ENCODE measurements at places on chromosomes 3 and 15.

DNA sequence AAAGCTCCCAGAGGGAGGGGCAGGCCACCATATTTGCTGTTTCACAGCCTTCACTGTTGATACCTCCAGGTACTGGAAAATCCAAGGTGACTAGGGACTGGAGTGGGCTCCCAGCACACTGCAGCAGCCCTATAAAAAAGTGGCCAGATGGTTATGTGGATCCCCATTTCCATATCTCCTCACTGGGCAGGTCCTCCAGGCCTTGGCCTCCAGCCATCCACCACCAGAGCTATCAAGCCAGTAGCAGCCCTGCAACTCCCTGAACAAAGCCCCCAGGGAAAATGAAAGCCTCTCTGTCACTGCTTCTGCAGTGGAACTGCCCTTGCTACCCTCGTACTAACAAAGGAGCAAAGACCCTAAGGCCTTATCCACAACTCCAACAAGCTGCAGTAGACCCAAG is 58.4 kb downstream of the ILDR1 start:
- DNase-seq, result no peak

DNA sequence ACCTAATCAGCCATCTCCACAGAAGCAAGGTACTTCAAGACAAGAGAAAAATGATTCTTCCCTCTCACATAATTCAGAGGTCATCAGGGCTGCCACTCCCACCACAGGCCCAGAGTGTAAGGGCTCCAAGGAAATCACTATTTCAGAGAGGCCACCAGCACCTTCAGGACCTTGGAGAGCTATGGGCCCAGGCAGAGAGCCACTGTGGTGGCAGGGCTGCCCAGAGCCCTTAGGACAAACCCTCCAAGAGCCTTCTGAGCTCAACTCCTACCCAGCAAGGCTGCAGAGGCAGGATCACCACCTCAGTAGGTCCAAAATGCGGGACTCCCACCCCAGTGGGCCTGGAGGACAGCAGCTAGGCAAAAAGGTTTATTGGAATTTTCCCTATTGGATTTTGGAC is 17.9 kb upstream of the FAN1 start:
- DNase-seq, result no peak

DNA sequence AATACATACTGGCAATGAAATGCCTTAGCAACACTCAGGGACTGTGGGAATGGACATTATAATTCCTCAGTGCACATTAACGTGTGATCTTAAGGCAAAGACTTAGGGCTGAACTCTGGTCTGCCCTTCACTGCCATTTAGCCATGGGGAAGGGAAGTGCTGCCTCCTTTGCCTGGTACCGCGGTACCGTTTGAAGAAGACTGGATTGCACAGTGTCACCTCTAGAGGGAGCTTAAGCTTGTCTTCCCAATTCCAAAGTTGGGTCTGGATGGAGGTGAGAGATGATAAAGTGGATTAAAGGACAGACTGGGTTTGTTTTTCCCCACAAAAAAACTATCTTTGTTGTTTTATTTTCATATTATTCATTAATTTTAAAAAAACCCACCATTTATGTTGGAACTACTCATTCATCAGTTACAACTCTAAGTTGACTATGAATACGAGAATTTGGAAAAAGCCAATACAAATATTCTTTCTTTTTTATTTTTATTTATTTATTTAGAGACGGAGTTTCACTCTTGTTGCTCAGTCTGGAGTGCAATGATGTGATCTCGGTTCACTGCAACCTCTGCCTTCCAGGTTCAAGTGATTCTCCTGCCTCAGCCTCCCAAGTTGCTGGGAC is 60.0 kb upstream of the SYN2 start:
- DNase-seq, result no peak

DNA sequence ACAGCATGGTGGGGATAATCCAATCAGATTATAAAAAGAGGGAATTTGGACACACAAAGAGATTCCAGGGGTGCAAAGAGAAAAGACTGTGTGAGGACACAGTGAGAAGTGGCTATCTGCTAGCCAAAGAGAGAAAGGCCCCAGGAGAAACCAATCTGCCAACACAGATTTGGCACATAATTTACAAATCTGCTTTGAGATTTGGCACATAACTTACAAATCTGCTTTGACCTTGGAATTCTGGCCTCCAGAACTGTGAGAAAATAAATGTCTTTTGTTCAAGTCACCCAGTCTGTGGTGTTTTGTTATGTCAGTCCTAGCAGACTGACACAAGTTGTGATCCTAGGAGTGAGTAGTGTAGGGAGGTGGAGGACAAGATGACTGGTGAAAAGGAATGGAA is 3.5 kb upstream of the TM4SF18 start:
- DNase-seq, result no peak

DNA sequence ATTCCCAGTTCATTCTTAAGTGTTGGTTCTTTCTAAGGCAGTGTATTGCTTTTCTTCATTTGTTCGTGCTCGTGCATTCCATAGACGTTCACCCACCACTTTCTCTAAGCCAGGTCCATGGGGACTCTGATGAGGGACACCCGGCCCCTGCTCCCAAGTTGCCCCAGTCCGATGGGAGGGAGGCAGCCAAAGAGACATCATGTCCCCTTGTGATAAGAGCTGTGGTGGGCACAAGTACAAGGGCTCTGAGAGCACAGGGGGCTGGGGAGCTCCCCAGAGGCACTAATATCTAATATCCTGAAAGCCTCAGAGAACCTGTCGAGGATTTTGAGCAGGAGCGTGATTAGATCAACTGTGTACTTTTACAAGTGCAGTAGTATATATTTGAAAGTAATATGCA is 6.3 kb downstream of the SPSB4 start:
- no peak for DNase-seq

DNA sequence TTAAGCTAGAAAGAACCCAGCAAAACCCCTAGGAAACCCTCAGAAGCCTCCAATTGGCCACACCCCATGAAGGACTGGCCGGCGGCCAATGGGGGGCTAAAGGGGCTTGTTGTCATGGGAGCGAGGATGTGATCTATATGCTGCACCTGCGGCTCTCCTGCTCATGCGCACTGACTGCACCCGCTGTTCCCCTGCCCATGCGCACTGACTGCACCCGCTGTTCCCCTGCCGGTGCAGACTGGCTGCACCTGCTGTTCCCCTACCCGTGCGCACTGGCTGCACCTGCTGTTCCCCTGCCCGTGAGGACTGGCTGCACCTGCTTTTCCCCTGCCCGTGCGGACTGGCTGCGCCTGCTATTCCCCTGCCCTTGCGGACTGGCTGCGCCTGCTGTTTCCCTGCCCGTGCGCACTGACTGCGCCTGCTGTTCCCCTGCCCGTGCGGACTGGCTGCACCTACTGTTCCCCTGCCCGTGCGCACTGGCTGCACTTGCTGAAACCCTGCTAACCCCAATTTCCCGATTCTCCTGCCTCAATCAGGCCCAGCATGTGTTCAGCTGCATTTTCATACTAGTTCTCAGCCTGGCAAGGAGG is 16.8 kb upstream of the MCCC1 start:
- DNase-seq, result peak; percentile 25

DNA sequence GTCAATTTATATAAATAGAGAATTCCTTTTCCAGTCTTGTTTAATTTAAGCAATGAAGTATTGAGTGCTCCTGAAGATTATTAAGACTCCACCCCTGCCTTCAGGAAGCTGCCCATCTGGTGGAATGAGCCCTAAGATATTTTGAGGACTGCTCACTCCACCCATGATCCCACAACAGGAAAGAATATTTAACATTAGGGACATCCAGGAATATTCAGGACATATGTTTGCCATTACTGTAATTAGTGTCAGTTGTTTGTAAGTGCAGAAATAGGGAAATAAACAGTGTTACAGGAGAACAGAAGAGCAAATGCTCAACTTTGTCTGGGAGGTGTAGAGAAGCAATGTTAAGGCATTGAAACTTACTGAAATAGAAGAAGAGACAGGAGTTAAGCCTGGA is 375.0 kb downstream of the ROBO2 start:
- DNase-seq, result no peak

DNA sequence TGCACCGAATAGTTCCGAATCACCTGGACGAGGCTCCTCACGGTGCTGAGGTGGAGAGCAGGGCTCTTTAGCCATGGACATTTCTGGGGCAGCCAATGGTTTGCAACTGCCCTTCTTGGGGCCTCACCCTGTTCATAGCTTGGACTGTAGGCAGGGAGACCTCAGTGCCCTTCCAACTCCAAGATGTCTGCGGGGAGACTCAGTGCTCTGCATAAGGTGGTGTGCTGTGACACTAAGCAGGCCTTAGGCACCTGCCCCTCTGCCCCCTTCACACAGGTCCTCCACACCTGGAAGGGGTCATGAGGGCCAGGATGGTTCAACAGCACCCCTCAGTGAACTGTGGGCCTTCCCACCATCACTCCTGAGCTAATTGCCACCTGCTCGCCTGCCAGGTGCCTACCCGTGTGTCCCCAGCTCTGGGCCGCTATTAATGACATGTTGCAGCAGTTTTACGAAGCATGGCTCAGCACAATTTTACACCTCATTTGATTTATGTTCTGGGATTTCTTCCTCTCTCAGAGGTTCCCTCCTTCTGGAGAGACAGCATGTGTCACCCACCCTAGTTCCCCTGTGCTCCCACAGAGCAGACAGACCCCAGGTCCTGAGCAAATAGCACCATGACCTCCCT is 101.2 kb upstream of the SMAD3 start:
- no peak for DNase-seq

DNA sequence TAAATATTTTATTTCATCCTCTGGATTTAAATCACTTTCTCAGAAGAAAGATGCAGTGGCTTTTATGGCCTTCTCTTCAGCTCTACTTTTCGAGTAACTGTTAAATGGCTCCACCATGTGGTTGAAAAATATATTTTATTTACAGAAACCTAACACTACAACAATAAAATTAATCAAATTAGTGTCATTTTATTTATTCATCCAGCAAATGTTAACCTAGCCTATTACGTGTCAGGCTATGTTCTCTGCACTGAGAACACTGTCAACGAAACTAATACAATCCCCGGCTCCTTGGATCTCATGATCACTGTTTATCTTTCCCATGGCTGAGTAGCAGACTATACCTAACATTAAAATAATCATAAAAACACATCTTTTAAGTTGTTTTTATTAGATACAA is 148.0 kb upstream of the OSTN start:
- no peak for DNase-seq

DNA sequence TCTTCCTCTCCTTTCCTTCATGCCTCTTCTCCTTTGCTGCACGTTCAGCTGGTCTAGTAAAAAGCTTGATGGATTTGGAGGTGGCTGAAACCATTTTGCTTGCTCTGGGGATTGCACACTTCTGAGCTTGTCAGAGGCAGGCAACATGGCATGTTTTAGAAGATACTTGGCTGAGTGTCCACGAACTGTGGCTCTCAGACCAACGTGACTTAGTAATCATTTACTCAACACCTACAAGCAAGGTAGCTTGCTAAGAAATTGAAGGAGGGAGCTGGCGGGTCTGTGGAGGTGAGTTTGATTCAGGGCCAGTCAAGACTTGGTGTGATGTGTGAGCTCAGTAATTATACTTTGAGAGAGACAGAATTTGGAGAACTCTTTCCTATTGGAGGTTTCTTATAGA is 196.0 kb downstream of the LPP start:
- no peak for DNase-seq

DNA sequence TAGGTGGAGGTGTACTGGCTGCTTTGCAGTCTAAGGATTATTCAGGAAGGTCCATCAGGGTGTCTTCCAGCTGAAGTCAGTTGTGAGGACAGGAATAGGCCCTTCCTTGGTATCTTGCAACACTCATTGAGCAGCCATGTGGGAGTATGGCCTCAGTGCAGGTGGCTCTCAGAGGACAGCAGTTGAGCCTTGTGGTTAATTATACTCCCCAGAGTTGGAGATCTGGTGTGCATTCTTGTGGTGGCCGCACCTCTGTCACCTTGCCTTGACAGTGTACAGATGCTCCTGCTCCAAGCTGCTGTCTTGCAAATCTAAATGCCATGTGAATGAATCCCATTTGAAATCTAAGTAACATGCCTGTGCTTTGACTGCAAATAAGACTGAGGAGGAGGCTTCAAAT is 339.9 kb upstream of the BCHE start:
- no peak for DNase-seq

- no peak for DNase-seq
These were observed 52.2 kb downstream of the FBLN2 start for GRCh38 chr3:13600950-13601691.

GRCh38 chr3:29919571-29919970 is 638.7 kb downstream of the RBMS3 start:
- no peak for DNase-seq
